Endothelial cell of umbilical vein (primary cell): ENCODE measurements at places on chromosomes 3 and 15. TPM values are rescaled to one million over a fixed set of nuclear protein-coding genes. Genes with fewer than 3 reads are reported as not detected.

The UROC1 gene
- not detected in 2 replicates for polyA plus RNA-seq

The ZPLD1 gene
- polyA plus RNA-seq, result not detected in 2 replicates

The CPLX3 gene
- not detected in 2 replicates for polyA plus RNA-seq

The LRRC2 gene
- 0.08 and 0.14 TPM in 2 replicates for polyA plus RNA-seq

DNA sequence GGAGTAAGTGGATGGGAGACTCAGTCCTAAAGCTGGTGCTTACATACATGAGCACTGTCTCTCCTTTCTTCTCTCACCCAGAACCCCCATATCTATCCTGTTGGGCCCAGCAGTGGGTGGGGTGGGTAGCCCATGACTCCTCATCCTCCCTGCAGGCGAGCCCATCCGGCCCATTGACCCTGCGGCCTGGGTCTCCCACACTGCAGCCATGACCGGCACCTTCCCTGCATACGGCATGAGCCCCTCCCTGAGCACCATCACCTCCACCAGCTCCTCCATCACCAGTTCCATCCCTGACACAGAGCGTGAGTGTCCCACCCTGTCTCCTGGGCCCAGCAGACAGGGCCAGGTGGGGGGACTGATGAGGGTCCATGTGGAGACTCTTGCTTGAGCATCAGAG, 8.0 kb upstream of the AP2M1 start:
- no peak for DNase-seq

DNA sequence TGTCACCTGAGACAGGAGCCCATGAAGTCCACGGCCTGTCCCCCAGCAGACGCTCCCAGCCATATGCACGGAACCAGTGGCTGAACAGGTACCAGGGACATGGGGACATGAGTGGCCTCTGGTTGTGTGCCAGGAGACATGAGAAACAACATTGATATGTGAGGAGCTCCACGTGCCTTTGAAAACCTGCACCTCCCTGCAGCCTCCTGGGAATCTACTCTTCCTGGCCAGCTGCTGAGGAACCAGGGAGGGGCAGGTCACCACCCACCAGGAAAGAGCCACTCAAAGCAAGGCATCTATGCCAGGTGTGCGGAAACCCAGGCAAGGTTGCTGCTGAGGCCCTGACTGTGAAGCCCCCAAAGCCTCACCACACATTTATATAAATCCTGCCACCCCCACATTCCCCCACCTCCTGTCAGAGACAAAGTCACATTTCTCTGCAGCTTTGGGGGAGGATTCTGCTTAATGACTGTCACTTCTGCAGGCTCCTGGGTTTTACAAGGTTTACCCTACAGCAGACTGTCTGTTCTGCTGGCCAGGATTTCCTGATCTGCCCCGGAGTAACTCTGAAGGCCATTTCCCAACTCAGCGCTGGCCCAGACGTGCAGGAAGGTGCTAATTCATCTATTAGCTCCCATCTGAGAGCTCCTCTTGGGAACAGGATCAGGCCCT, 110.8 kb downstream of the ADCY5 start:
- no peak for DNase-seq

- no peak for DNase-seq
Measured at GRCh38 chr15:88324741-88325065, 68.2 kb upstream of the NTRK3 start.

GRCh38 chr3:51678641-51679040, 7.6 kb downstream of the TEX264 start:
- no peak for DNase-seq

DNA sequence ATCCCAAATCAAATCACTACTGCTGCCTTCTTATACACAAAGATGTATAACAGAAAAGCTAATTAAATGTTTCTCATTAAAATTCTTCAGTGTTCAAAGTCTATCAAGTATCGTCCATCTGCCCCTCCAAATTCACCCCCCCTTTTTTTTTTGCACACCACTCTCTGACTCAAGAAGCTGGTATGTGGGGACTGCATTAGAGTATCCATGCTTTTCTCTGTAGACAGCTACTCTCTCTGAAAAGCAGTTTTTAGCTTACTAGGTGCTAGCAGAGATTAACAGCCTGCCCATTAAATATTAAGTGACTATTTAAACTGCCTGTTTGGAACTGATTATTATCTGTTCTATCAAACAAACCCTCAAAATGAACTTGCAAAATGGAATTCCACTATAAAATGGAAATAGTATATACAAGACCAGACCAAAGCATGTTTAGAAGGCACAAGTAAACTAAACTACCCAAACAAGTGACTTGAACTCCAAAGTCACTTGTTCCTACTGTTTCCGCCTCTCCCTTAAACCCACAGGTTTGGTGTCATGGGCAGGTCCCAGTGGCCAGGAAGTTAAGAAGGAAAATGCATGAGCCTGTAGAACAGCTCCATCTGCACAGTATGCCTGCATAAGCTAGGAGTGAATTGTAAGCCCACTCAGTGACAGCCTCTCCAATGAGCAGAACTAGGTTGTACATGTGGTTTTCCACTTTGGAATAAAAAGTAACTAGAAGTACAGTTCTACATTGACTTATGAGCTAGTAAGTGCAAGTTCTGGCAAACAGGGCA, 32.5 kb downstream of the GBE1 start:
- DNase-seq, result peak; percentile 47

- DNase-seq, result peak; percentile 92
Measured at GRCh38 chr3:98655666-98656065, 62.3 kb upstream of the CPOX start.

DNA sequence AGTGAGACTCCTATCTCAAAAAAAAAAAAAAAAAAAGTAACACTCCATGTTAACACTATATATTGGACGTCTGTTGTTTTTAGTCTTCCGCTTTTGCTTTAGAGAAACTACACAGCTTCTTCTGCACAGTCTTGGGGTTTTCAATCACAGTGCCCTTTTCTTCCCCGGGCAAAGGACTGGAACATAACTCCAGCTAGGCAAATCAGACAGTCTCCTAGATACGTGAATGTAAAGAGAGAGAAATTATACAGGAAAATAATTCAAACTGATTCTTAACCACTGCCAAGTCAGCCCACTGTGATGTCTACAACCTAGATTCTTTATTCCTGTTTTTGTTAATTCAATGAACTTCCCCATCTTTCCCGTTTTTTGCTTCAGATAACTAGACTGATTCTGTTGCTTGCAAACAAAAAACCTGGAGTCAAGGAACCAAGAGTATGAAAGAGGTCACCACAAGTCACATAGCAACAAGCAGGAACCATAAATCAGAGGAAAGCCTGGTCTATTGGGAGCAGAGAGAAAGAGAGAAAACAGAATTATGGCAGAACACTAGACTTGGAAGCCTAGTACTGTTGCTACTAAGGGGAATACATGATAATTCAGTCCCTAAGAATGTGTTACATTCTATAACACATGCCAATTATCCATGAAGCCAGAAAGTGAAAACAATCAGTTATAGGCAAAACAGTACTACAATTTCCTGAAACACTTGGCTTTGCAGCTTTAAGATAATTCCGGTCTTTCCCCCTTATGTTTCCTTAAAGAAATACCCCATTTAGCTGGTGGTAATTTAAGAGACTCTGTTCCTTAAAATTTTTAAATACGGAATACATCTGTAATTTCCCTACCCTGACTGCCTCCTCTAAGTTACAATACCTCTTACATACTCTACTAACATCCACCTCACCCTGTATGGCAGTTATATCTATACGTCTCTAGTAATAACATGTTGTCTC, 63.1 kb downstream of the TBL1XR1 start:
- DNase-seq, result peak; percentile 86
